Activated naive CD4-positive, alpha-beta T cell (primary cell): ENCODE measurements at places on chromosomes 6 and 20.

DNA sequence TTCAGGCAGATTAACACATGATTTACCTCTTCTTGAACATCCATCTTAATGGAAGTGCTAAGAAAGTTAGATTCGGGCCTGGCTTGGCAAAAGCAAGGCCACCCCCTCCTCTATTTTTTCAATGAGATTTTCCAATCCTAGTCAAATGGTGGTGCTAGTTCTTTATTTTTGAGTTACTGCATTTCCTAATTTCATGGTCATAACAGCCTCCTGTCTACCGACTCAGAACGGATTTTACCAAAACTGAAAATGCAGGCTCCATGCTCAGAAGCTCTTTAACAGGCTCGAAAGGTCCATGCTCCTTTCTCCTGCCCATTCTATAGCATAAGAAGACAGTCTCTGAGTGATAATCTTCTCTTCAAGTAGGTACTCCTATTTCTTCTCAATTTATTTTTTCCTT, 117.2 kb upstream of the ESR1 start:
- DNase-seq, result no peak

DNA sequence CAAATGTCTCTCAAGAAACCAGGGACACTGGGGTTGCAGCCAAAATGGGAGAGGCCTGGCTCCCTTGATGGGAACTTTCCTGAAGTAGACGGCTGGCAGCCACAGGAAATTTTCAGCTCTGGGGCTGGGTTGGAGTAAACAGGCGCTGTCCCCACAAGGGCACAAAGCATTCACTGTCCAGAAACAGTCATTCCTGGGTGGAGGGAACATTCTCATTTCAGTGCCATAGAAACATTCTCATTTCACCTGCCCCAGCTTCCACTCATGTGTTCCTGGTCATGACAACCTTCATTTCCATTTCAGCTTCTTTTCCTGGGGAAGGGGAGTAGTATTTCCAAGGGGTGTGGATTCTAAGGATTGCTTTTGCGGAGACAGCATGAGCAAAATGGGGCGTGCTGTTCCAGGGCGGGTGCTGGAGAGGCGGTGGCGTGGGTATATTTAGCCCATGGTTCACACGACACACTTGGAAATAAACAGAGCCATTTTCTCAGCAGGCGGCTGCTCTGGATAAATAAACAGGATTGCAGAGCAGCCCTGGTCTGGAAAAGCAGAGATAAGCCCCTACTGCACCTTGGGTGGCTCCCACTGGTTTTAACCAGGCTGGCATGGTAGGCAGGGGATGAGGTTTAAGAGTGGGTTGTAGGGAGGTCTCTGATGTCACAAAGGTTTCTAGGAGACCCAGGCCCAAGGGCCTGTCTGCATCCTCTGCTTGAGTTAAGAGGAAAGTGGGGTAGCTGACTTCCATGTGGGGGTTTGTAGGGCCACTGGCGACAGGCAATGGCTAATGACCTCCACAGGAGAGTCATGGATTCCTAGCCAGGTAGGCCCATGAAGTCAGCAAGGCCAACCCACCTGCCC, 32.9 kb downstream of the COX4I2 start:
- no peak for DNase-seq

DNA sequence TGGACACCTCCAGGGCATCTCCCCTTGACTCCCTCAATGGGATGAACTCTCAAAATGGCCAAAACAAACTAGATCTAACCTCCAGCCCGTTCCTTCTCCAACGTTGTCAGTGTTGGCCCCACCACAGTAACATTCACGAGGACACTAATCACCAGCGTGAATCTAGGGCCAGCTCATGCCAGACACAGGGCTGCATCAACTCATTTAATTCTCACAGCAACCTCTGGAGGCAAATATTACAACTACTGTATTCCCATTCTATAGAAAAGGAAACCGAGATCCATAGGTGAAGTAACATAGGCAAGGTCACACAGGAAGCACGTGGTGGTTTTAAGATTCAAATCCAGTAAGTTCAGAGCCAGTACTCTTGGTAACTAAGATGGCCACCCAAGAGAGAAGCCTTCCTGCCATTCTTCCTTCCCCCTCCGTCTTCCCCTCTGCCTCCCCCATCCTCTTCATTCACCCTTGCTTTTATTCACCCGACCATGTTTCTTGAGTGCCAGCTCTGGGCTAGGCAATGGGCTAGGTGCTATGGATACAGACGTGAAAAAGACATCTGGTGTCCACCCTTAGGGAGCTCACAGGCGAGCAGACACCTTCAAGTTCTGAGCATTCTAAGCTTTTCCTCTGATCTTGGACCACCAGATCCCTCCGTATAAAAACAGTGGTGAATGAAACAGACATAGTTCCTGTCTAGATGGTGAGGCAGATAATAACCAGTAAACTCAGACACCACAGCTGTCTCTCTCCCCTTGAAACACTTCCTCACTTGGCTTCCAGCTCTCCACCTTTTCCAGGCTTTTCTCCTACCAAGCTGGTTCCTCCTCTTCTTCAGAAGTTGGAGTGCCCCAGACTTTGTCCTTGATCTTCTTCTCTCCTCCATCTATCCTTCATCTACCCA, 9.6 kb downstream of the CCM2L start:
- DNase-seq, result no peak

GRCh38 chr6:159324596-159324995, 155.4 kb downstream of the FNDC1 start:
- no peak for DNase-seq

DNA sequence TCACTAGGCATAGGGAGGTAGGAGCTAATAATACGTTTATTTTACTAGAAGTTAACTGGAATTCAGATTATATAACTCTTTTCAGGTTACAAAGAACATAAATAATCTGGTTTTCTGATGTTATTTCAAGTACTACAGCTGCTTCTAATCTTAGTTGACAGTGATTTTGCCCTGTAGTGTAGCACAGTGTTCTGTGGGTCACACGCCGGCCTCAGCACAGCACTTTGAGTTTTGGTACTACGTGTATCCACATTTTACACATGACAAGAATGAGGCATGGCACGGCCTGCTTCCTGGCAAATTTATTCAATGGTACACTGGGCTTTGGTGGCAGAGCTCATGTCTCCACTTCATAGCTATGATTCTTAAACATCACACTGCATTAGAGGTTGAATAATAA, 1.1 kb downstream of the HFE start:
- DNase-seq, result no peak

DNA sequence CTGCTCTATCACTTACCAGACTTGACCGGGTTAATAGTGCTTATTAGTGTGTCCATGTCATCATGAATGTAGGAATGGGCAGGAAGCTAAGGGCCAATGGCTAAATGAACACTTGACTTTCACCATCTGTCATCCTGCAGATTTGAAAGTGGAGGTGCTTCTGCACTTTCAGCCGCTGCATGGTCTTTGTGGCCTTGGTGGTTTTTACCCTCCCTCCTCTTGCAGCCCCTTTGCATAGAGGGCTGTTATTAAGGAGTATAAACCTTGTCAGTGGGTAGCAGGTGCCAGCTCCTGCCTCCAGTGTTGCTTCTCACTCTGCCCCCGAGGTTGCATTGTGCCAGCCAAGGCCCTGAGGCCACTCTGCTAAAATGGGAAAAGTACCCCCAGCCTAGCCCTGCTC, 122.2 kb upstream of the TNFAIP3 start:
- no peak for DNase-seq

GRCh38 chr6:168286116-168286515, 33.5 kb downstream of the DACT2 start:
- DNase-seq, result no peak

DNA sequence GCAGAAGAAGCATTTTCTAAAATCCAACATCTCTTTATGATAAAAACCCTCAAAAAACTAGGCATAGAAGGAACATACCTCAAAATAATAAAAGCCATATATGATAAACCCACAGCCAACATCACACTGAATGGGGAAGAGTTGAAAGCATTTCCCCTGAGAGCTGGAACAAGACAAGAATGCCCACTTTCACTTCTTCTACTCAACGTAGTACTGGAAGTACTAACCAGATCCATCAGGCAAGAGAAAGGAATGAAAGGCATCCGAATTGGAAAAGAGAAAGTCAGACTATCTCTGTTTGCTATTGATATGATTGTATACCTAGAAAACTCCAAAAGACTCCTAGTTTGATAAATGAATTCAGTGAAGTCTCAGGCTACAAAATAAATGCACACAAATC, 7.9 kb upstream of the CDK19 start:
- DNase-seq, result no peak

DNA sequence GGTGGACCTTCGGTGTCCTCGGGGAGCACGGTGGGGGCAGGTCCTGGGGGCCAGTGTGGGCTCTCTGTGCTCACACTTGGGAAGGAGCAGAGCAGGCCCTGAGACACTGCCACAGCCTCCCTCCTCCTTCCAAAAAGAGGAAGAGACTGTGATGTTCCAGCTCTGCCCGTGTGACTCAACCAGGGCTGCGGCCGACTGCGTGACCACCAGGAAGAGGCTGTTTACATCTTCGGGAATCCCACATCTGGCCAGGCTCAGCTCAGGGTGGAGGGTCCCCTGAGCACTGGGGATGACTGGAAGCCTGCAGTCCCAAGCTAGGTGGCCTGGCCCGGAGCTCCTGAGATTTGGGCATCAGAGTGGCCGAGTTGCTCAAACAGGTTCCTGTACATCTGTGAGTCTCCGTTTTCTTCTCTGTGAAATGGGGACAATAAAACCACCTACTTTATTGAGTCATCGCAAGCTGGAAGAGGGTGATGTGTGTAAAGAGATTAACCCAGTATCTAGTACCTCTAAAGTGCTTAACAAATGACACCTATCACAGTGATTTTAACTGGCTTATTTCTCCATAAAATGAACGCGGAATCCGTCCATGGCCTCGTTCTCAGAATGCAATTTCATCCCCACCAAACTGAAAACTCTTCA, 242.1 kb downstream of the DLL1 start:
- no peak for DNase-seq

GRCh38 chr20:32316667-32317066, 39.2 kb downstream of the KIF3B start:
- DNase-seq, result no peak

DNA sequence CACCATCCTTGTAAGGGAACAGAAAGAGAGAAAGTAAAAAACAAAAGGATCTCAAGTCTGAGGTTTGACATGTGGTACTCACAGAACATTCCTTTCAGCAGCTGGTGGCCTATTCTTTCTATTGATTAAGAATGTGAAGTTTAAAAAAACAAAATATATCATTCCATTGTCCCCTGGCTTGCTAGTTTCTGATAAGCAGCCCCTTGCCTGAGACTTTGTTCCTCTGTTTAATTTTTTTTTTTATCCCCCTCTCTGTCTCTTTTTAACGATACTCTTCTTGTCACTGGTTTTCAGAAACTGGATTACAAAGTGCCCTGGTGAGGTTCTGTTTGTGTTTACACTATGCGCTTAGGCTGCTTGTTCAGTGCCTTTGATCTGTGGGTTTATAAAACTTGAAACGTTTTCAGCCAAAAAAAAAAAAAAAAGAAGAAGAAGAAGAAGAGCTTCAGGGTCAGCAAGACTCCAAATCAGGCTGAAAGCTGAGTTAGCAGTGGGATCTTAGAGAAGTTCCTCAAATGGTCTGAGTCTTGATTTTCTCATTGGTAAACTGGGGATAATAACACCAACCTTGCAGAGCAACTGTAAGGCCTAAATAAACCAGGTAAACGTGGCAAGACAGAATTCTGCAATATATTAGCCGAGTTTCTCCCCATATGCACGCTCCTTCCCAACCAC, 45.1 kb upstream of the SLC22A23 start:
- DNase-seq, result no peak

- no peak for DNase-seq
These were observed 51.6 kb upstream of the FAM184A start for GRCh38 chr6:119129968-119130484.

DNA sequence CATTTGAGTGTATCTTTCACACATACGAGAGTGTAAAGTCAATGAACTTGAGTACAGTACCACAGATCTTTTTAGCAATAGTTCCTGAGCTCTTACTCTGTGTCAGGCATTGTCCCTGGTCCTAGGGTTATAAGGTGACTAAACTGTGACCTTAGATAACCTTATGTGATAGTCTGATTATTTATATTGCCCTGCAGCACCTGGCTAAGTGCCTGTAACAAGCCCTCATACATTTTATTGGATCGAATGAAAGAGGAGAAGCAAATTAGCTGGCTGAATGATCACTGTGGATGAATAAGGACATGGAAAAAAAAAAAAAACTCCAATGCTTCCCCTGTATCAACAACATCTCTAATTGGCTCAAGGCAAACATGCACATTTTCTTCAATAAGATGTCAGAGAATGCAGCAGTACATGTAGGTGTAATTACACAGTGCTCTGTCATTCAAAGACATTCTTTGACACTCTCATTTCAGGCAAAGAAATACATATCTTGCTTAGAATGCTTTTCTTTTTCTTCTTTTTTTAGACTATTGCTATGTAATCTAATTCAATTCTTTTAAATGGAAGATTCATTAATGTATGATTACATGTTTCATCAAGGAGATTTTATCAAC, 153.4 kb downstream of the PHACTR1 start:
- DNase-seq, result no peak

GRCh38 chr20:41577129-41578009, 40.8 kb downstream of the CHD6 start:
- DNase-seq, result no peak

DNA sequence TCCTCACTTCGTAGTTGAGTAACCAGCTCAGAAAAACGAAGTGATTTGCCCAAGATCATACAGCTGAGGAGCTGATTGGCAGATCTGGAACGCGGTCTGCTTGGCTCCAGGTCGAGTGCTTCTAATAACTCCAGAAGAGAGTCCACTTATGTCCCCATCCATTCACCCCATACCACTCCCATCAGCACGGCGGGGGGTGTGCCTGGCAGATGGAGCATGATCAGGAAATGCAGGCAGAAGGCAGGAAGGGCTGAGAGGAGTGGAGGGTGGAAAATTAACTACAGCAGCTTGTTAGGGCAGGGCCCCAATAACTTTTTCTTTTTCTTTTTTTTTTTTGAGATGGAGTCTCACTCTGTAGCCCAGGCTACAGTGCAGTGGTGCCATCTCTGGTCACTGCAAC, 15.0 kb downstream of the FITM2 start:
- DNase-seq, result no peak

DNA sequence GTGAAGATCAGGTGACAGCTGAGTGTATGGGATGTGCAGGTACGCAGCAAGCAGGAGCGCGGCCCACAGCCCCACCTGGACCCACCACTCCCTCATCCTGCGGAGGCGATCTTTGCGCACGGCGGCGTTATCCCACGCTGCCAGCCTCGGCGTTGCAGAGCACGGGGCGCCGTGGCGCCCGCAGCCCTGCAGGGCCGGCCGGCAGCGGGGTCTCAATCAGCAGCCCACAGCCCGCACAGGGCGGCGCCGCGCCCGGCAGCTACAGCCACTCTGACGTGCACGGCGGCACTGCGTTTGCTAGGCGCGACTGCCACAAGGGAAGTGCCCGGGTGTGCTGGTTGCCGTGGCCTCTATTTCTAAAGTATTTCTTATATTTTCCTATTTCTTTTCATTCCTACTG, 46.9 kb downstream of the LAMA2 start:
- DNase-seq, result no peak
